Activated CD4-positive, alpha-beta T cell treated with anti-CD3 and anti-CD28 coated beads, Interleukin-10, Interleukin-2, amounts not matched to agents 100 ng/mL and 50 ng/mL, durations not matched to agents 16 hours and 8 hours (primary cell): ENCODE measurements at places on chromosomes 6 and 20.

GRCh38 chr6:89977808-89978748 is 83.8 kb downstream of the GJA10 start:
- no peak for DNase-seq

- DNase-seq: no peak
Observed at GRCh38 chr20:63062188-63063140, 55.7 kb upstream of the BHLHE23 start.

DNA sequence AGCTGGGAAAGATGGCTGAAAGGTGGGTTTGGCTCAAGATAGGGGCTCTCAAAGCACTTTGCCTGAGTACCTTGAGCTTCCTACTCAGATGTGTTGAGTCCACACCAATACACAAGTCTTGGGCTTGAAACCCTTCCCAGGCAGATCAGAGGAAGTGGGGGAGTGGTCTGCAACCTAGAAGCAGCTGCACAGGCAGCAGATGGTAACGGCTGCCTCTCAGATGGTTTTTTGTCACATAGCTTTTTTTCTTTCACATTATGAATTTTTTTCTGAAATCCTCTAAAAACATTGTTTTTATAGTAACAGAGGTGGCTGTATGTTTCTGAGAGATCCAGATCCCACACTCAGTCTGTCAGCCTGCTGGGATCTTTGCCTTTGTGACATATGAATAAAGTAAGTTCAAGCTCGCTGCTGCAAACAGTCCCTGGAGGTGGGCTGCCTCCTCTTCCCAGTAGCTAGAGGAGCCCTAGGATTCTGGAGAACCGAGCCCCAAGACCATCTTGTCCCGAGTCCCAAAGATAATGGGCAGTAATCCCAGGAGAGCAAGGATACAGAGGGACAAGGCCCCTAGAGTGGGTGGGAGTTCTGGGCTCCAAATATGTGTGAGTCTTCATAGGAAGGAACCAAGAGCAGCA is 97.1 kb upstream of the TOP1 start:
- no peak for DNase-seq

DNA sequence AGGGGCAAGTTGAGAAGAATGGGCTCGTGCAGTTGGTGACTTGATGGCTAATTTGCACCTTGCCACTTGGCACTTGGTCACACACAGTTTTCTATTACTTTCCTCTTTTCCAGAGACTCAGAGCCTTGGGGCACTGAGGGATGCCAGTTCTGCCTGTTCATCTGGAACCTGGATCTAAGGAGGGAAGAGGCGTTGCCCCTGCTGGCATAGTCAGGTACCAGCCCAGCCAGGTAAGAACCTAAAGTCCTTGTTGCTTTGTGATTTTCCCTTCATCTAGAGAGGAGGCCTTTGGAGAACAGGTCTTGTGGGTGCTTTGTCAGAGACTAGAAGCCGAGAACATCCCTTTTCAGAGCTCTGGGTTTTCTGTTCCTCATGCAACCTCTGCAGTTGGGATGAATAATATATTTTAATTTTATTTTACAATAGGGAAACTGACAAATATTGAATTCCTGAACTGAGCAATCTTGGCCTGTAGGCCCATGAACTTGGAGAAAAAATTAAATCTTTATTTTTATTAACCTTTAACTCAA is 11.4 kb downstream of the SYTL3 start:
- DNase-seq: no peak

DNA sequence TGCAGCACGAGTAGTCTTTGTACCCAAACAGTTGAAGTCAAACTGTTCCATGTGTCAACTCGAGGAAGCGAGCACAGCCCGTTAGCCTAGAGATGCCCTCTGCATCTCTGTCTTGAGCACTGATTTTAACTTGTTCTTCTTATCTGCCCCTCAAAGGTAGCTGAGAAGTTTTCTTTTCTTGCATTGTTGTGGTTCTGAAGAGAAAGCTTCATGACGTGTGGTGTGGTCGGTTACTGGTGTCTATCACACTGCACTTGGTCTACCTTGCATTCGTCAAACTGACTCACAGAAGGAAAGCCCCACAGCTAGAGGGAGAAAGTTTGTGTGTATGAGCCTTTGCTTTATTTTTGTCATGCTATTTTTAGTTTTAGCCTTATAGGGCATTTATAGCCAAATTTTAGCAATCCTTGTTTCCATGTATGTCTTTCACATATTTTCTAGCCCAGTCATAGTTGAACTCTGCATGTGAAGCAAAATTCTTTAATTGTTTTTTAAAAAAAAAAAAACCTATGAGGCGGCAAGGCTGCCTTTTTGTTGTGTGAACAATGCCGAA is 115.1 kb downstream of the JAG1 start:
- peak; percentile 69 for DNase-seq

DNA sequence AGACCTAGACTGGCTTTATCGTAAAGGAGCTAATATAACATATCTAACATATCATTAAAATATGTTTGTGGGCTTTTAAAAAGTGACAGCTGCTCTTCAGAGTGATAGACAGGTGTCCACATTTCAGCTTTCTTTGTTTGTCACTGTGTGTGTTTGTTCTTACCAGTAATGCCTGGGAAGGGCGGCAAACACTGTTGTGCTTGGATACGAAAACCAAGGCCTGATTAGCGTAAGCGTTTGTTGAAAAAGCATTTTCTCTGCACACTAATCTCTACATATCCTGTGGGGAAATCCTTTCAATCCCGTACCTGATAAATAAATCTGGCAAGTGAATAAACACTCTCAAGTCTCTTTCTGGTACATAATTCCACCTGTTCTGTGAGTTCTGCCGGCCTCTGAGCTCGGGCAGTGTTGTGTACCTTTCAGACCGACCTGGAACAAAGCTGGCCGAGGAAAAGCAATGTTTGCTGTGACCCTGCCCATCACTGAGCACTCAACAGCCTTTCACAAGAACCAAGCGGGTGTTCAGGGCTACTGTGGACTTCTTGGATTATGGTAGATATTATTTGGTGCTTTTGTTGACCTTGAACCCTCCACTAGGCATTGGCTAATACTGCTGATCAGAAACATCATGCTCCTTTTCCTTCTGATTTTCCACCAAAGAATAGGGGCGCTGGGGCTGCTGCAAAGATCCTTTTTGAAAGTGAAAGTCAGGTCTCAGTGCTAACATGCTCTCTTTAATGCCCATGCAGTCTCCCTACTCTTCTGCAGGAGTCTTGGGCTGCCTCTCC is 100.4 kb downstream of the CD83 start:
- DNase-seq: no peak

DNA sequence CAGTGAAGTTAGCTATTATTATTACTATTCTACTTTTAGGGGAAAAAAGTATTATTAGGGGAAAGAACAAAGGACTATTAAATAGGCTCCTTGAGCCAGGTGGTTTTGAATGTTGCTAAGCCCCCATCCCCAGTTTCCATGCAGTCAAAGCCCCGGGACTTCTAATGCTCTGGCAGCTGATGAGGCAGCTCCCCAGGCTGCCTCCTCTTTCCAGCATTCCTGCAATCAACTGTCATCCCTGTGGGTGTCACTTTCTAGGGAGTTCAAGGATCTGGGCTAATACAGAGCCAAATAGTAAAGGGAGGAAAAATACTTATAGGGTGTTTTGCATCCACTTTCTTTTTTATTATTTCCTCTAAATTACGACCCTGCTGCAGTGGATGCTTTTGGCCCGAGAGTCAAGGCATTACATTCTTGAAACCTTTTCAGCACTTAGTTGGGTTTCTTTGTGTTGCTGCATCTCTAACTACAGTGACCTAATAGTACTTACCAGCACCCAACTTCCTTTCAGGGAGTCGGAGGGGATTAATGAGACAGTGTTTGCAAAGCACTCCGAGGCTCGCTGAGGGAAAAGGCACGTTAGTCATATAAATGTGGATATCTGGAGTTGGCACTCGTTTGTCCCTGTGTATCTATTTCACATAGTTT is 303.9 kb upstream of the MAP3K7 start:
- DNase-seq: no peak

DNA sequence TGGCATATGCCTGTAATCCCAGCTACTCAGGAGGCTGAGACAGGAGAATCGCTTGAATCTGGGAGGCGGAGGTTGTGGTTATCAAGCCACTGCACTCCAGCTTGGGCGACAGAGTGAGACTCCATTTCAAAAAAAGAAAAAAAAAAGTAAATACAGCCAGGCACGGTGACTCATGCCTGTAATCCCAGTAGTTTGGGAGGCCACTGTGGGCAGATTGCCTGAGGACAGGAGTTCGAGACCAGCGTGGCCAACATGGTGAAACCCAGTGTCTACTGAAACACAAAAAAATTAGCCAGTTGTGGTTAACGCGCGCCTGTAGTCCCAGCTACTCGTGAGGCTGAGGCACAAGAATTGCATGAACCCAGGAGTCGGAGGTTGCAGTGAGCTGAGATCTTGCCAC is 1.5 kb upstream of the NINL start:
- DNase-seq: no peak

DNA sequence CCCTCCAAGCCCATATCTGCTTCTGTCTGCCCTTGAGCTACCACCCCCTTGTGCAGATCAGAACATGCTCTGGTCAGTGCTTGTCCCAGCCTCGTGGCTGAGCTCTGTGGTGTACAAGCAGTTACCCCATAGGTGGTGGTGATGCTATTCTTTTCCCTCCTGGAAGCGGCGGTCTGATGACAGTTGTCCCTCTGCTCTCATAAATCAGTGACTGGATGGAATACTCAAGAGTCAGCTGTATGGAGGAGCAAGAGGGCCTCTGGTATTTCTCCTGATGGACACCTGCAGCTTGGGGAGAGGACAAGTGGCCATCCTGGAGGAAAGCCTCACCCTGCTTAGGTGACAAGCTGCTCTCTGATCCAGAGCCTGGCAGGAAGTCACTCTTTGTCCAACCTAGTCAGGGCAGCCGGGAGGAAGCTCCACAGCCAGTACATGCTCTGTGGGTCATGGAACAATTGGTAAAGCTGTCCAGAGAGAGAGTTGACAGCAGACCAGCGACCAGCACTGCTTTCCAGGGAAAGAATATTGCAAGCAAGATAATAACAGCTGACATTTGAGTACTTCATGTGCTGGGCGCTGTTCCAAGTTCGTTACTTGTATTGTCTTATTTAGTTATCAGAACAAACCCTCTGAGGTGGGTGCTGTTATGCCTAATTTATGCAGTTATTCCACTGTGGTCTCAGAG is 47.1 kb downstream of the SCAND1 start:
- DNase-seq: no peak

DNA sequence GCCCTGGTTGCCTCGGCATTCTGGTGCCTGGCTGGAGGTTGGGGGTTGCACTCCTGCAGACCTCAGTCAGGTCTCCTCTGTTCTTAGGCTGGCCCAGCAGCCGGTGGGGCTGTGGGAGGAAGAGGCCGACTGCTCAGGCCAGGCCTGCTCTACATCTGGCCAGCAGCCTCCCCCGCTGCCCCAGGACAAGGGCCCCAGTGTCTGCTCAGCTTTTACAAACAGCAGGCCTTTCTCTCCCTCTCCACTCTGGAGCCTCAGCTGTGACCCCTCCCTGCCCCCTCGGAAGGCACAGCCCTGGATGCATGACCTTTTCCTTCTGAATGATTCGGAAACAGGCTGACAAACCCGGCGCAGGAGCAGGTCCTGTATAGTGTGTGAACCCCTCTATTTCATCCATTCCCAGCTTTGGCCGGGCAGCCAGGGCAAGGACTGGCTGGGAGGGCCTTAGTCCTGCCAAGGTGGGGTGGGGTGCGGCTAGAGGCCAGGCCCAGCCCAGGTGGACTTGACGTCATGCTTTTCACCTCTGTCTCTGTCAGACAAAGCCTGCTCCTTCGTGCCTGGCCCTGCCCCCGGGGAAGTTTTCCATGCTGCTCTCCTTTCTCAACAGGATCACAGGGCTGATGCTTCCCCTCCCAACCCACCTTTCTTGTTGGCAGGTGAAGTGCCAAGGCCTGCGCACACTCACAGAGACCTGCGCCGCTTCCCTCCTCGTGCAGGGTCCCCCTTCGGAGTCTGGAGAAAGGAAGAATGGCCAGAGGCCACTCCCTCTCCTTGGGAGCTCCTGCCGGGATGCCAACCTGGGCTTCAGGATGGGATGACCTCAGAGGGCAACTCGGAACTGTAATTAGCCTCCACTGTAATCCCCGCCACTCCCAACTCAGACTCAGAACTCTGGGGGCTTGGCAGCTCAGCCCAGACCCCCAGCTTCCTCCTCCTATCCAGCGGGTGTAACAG is 10.1 kb upstream of the ITPR3 start:
- DNase-seq: no peak

- DNase-seq: no peak
Observed at GRCh38 chr6:42429836-42430235, 21.9 kb downstream of the TRERF1 start.

DNA sequence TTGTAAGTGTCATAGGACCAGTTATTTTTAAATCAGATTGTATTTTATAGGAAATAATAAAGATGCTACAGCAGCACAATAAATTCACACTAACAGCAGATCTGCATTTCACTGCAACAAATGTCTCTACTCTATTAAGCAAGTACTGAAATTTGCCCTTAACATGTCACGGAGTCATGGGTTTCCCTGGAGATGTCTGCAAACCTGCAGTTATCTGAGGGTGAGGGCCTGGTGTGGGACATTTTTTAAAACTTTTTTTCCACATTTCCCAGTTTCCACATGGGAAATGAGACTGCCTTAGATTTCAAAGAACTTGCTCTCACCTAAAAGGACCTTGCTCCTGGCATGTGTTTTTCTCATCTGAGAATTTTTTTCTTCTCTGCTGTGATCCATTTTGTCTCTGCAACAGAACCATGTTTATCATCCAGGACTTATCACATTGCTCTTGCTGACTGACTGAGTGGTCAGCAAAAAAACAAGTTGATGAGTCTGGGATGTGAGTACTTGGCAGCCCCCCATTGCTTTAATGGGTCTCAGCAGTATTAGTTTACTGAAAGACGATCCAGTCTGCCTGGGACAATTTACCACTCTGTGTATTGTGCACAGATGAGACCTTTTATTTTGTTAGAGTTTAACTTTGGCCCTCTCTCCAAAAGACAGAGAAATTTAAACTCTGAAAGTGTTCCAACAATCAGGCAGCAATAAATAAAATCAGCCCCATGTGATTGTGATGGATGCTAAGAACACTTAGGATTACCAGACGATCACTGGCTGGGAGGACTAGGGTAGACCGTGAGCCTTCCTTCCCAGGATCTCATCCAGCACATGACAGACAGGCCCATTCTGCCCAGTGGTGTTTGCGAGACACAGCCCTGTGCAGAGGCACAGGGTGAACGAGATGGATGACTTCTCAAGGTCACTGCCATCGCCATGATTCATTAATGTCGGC is 268.8 kb downstream of the BTBD9 start:
- DNase-seq: no peak
